ENCODE measurements at places on chromosomes 7 and 10.

DNA sequence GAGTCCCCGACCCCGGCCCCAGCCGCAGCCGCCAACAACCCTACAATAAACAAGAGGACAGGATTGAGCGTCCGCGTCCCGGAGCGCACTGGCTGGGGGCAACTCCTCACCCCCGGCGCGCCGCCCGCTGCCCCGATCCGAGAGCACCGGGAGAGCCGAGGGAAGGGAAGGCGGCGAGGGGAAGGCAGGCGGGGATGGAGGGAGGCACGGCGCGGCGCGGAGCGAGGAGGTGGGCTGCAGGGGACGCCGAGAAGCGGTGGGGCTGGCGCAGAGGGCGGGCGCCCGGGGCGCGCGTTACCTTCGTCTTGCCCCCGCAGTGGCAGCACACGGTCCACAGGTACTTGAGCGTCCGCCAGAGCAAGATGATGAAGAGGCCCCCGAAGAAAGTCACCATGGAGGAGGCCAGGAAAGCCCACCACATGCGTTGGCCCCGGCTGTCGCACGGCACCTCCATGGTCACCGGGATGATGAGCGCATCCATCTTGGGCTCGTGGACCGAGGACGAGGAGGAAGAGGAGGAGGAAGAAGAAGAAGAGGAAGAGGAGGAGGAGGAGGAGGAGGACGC lies 559 bp downstream of the KCNMA1 start:
- DNase-seq = peak; percentile 30

GRCh38 chr7:8531991-8532515 lies 98.6 kb downstream of the NXPH1 start:
- DNase-seq = no peak

DNA sequence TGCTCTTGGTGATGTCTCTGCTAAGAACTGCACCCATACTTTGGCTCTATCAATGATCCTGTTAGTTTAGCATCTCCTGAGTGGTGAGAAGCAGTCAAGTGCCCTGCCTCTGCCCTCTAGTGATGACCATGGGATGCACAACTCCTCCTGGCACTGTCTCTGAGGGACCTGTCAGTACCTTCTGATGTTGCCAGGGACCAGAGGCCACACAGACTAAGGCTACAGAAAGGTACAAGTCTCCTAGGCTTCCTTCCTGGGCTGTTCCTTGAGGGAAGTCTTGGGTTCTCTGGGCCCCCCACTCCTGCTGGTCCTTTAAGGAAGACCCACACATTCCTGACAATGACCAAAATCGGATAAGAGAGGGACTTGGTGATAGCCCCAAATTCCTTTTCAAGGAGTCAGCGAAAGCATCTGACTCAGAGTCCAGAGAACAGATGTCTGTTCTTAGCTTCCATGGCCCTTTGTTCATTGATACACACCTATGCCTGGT lies 15.3 kb downstream of the NKX2-3 start:
- no peak for DNase-seq

DNA sequence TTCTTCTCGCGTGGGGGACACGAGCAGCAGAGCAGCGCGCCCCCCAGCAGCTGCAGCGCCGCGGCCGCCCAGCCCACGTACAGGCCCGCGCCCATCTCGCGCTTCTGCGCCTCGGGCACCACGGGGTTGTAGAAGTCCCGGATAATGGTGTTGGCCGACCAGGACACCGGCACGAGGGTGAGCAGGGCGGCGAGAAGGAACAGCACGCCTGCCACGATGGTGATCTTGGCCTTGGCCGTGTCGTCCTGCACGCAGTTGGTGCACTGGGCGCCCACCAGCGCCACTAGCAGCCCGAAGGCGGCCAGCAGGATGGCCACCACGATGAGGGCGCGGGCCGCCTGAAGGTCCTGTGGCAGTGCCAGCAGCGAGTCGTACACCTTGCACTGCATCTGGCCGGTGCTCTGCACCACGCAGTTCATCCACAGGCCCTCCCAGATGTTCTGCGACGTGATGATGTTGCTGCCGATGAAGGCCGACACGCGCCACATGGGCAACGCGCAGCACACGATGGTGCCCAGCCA lies 529 bp downstream of the CLDN3 start:
- peak; percentile 72 for DNase-seq

DNA sequence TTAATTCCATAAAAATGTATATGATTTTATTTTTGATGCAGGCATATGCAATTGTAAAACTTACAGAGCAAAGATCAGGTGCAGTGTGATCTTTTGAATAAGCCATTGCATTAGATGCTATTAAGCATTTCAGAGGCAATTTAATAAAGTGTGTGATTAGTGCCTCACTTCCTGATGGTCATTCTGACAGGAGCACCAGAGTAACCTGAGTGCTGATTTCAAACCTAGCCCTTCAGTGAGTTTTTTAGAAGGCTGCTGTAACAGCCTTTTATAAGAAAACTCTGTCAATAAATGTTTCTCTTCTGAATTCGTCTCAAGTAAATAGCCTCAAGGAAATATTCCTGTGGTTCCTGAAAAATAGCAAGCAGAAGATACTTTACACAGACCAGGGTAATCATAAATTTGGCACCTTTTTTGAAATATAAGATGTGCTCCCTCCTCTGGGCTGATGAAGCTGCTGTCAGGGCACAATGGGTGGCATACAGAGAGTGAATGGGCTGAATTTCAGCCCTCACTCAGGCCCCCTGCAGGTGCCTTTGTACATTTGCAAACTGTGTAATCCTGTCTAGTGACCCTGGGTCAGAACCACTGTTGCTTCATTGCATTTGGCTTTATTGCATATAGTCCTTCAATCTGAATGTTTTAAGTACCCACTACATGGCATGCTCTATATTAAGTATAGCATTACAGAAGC lies 193.7 kb upstream of the CSTF2T start:
- DNase-seq = peak; percentile 8

GRCh38 chr10:113479346-113480080 lies 73.3 kb upstream of the HABP2 start:
- no peak for DNase-seq

DNA sequence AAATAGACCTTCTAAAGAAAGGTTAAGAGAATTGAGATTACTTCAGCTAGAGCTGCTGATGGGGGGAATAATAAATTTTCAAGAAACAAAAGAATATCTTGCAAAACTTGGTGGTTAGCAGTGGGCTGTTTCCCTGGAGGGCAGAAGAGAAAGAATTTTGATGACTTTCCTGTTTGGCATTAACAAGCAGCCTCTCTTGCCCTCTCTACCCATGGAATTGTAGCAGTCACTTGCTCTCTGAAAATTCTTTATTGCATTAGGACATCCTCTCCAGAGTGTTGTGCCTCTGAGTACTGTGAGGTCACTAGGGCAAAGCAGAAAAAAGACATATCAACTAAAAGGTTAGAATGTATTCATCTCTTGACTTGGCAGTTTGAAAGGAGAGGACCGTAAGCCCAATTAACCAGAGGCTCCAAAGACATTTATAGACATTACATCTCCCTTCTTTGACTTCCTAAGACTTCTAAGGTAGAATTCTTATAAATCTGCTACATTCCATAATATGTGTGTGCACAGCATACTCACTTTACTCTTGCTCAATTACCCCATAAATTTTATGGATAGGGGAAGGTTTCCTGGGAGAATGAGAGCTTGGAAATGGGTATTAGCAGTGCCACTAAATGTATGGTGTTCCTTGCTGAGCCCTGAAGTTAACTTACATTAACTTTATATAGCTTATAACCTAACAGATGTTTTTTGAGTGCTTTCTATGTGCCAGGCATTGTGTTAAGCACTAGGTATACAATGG lies 215.3 kb downstream of the KIF20B start:
- no peak for DNase-seq

DNA sequence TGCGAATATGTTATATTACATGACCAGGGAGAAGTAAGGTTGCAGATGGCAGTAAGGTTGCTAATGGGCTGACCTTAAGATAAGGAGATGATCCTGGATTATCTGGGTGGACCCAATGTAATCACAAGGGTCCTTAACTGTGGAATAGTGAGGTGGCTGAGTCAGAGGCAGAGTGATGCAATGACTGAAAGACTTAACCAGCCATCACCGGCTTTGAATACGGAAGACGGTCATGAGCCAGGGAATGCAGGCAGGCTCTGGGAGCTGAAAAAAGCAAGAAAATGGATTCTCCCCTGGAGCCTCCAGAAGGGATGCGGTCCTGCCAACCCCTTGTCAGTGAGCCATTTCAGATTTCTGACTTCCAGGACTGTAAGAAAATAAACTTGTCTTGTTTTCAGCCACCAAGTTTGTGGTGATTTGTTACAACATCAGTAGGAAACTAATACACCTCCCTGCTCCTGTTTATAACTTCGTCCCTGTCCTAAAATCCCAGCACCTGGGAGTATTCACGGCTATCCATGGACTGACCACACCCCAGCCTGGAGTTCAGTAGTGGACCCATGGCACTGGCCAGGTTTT lies 4.6 kb upstream of the C10orf95 start:
- no peak for DNase-seq

- DNase-seq = no peak
Observed at GRCh38 chr7:64892666-64893309, 10.3 kb upstream of the ZNF273 start.

- no peak for DNase-seq
Observed at GRCh38 chr10:119378737-119379067, 163.8 kb downstream of the RGS10 start.

DNA sequence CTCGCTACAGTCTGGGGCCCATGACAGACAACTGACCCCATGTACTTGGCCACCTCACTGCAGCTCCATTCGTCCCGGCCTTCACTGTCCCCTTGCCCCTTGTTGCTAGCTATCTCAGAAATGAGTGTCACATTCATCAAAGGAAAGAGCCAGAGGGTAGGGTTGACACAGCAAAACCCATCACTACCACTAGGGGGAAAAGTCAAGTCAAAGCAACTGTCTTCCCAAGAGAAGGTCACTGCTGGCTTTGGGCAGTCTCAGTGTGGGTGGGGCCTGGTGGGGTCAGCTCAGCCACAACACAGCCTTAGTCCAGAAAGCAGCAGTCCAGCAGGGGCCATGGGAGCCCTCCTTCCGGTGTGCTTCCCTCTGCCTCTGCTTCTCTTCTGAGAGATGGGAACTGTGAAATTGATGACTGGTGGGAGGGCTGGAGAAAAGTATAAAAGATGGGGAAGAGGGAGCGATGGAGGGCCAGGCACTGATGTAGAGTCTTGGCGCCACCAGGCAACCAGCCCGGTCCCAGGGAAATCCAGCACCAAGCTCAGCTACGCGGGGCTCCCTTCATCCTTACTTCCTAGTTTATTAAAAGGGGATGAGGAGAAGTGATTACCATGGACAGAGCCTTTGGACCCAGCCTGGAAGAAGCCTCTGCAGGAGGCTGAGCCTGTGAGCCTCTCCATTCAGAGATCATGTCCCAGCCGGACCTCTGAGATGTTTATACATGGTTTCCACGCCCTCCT lies 58.0 kb downstream of the PLXNA4 start:
- peak; percentile 22 for DNase-seq

DNA sequence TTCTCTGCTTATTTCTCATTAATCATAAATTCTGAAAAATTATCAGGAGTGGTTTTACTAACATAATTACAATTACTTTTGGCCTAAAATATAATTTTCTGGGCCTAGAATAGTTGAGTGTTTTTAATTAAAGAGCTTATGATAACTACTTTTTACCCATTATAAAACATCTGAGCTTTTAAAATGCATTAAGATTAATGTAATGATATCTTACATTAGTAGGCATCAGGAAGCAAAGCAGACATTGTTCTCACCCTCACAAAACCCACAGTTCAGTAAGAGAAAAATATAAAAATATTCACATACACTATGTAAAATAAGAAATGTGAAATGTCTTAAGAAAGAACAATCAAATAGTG lies 443.7 kb upstream of the SEMA3A start:
- no peak for DNase-seq

- no peak for DNase-seq
Observed at GRCh38 chr7:127817466-127817865, 165.5 kb downstream of the SND1 start.

DNA sequence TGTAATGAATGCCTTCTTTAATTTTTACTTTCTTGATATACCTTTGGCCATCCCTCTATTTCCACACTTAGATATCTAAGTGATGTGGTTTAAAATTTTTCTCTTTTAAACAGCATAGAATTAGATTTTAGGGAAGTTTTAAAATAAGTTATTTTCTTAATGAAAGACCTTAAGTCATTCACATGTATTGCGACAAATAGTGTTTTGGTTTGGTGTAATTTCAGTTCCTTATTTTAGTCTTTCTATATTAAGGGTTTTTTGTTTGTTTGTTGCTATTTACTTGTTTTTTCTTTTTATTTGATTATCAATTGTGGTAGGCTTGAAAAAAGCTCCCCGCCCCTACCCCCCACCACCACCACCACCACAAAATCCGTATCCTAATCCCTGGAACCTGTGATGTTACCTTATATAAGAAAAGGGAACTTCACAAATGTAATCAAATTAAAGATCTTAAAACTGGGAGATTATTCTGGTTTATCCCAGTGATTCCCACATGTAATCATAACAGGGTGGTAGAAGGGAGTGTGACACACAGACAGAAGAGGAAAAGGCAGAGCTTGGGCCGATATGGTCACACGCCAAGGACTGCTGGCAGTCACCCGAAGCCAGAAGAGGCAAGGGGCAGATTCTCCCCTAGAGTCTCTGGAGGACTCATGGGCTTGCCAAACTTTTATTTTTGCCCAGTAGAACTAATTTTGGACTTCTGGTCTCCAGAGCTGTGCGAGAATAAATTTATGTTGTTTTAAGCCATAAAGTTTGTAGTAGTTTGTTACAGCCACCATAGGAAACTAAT lies 149.7 kb downstream of the NPSR1 start:
- DNase-seq = no peak

DNA sequence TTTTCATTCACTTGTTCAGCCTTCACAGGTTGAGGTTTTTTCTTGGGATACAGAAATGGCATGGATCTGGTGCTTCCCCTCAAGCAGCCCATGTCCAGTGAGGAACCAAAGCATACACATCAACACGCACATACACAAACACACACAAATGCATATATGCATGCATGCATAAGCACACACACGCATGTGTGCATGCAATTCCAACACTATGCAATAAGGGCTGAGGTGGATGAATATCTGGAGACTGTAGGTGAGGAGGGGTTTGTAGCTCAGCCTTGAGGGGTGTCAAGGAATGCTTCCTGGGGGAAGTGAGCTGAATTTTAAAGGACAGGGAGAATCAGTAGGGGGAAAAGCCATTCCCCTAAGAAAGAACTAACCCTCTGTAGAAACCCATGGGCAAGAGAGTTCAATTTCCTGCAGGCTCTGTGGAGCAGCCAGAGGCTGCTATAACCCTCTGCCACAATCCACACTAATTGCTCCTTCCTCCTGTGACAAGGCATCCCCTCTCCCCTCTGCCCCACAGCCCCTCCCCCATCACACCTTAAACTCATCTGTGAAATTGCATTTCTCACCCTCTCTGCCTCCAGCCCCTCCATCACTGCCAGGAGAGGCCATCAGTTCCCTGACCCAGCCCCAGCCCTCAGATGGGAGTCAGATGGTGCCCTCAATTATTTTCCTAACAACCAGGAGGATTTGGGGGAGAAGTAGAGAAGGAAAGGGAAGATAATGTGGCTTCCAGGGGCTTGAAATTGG lies 316.4 kb downstream of the RPS24 start:
- no peak for DNase-seq

DNA sequence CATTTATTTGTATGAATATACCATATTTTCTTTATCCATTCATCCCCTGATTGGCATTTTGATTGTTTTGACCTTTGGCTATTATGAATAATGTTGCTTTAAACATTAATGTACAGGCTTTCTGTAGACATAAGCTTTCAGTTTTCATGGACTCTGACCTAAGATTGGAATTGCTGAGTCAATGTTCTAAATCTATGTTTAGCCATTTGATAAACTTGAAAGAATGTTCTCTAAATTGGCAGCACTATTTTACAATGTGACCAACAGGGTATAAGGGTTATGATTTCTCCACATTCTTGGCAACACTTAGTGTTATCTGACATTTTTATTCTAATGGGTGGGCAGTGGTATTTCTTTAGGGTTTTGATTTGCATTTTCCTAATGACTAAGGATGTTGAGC lies 229.7 kb upstream of the ETV1 start:
- DNase-seq = peak; percentile 34

All from small intestine (tissue), 16 donors.